ENCODE measurements at places on chromosomes 11 and 22.

GRCh38 chr11:106397787-106398501 is 320.5 kb downstream of the AASDHPPT start:
- DNase-seq = no peak

- no peak for DNase-seq
These were observed 147.1 kb downstream of the C11orf91 start for GRCh38 chr11:33553486-33553885.

- DNase-seq = no peak
These were observed 43.0 kb upstream of the WT1 start for GRCh38 chr11:32478277-32478731.

DNA sequence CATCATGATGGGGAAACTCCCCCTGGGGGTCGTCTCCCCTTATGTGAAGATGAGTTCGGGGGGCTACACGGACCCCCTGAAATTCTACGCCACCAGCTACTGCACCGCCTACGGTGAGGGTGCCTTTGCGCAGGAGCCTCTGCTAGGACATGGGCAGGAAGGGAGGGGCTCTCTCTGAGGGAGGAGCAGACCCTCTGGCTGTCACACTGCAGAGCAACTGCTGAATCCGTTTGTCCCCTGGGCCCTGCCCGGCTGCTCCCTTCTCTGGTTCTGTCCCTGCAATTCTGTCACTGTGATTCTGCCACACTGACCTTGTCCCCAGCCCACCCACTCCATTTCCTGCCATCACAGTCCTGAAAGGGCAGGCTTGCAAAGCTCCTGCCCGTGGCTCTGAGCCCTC is 26.7 kb upstream of the LRRC10B start:
- no peak for DNase-seq

DNA sequence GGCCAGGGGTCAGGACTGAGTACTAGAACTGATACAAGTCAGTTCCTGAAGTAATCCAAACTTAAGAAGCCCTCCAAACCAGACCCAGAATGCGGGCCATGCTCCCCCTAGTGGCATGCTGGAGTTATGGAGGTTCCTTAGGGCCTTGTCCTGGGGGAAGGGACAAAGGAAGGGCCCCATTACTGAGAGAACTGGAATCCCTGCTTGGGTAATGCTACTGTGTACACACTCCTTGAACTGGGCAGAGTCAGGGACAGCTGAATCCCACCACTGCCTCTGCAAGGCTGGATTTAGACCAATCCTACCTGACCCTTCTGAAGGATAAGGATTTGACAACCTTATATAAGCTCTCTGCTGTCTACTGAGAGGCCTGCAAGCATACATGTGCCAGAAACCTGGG is 97.3 kb upstream of the AKIP1 start:
- DNase-seq = peak; percentile 2

- DNase-seq = no peak
These were observed 110.6 kb downstream of the KIF18A start for GRCh38 chr11:27997344-27997743.

DNA sequence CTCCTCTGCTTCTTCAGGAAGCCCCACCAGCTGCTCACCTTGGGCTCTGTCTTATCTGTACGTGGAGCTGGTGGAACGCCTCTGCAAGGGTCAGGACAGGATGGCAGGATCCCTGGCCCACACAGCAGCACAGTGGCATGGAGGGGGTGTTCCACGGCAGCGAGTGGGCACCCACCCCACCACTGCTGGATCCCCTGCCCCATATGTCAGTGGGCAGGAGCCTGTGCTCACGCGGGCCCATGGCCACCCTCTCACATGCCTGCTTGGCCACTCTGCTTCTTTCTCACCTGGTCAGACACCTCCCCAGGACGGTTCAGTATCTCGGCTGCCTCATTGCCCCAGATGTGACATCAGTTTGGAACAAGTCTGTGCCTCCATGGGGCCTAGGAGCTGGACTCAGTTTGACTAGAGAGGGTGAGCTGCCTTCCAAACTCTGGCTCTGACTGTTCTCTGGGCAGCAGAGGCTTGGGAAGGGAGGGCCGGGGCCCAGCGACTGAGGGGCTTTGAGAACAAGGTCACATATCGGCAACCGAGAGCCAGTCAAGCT is 98.1 kb upstream of the LMO1 start:
- DNase-seq = no peak

- no peak for DNase-seq
These were observed 99.2 kb downstream of the C11orf65 start for GRCh38 chr11:108368134-108368533.

GRCh38 chr11:61695917-61696316 is 15.7 kb downstream of the DAGLA start:
- DNase-seq = no peak

DNA sequence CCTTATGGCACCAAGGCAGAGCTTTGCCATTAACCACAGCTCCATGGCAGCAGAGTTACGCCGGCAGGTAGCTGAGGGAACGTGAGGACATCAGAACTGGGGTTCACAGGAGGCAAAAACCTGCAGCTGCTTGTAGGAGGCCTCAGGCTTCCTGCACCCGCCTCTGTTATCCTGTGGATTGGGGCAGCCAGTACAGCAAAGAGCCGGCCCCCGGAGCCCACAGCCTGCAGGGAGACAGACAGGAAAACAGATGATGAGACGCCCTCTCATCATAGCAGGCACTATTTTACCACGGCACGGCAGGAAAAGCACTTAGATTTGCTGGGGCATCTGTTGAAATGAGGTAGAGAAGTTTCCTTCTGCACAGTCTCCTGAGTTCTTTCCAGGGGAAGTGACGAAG is 870.3 kb downstream of the TBC1D22A start:
- DNase-seq = no peak

DNA sequence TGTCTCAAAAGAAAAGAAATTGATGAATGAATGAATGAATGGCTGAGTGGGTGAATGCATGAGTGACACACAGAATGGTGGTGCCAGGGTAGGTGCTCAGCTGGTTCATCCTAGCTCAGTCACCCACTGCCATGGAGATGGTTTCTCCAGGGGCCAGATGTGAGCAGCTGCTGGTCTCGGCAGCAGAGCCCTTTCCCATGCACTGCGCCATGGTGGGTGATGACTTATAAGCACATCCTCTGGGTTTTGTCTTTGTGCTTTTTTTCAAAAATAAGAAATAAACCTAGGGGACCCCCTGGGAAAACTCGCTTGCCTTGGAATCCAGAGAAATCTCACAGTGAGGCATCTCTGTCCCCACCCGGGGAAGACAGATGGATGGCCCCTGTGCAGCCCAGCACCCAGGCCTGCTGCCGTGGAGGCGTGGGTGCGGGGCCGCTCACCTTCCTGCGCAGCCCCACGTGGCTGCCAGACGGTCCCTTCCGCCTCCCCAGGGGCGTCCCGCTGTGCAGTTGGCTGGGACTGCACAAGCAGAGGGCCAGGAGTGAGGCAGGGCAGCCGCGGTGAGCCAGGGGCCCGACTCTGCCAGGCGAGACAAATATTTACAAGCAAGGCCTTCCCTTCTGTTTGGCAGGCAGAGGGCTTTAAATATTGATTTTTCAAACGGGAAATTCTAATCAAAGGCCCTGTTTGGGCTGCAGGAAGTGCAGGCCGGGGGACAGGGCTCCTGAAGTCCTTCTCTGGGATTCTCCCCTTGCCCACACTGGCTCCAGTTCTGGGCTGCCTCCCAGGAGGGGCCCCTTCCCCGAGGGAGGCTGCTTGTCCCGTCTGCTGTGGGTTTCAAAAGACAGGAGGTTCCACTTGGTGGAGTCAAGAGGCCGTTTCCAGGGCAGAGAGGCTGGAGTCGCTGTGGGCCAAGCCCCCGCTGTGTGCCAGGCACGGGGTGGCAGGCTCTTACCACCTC is 24.3 kb downstream of the MPPED1 start:
- DNase-seq = no peak

DNA sequence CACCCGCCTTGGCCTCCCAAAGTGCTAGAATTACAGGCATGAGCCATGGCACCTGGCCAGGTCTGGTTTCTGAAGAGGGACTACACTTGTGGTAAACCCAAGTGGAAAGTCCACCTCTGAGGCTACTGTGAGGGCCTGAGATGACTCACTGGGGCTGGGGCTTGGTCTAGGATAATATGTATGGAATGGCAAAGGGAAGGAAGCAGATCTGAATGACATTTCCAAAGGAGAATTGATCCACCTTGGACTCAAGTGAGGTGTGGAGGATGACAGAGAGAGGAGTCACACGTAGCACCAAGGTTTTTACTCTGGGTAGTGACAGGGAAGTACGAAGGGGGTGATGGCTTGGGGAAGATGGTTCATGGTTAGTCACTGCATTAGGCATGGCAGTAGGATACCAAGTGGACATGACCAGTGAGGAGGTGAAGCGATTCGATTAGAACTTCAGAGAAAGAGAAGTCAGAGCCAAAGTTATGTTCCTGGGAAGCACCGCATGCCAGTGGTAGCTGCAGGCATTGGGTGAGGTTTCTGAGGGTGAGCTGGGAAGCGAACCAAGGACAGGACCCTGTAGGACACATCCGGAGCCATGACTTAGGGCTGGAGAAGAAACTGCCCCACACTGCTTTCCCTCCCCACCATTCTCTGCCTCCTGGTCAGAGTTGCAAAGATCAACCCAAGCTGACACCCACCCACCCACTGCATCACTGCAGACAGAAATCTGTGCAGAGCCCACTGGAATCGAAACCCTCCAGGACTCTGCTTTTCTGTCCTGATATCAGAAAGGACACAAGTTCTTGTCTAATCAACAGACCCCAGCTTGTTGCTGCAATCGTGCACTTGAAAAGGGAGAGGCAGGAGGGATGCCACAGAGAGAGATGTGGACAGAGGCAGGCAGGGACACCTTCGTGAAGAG is 13.0 kb upstream of the BCL9L start:
- DNase-seq = no peak

DNA sequence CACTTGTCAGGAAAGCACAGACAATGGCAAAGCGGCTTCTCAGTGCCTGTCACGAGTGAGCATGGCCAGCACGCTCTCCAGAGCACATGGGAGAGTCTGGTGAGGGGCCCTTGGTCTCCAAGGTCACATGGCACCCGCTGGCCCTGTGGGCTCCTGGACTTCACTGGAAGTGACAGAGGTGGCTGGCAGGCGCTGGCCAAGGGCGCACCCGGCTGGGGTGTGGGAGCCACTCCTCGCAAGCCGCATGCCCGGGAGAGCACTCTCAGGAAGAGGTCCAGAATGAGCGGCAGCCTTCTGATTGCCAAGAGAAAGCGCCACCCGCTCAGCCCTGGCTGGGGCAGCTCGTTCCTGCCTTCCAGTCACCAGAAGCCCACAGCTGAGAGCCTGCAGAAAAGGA is 17.1 kb upstream of the MOB2 start:
- no peak for DNase-seq

- no peak for DNase-seq
These were observed 17.1 kb upstream of the NXPE4 start for GRCh38 chr11:114612686-114613085.

- DNase-seq = no peak
These were observed 14.7 kb downstream of the EPS8L2 start for GRCh38 chr11:720642-721246.

DNA sequence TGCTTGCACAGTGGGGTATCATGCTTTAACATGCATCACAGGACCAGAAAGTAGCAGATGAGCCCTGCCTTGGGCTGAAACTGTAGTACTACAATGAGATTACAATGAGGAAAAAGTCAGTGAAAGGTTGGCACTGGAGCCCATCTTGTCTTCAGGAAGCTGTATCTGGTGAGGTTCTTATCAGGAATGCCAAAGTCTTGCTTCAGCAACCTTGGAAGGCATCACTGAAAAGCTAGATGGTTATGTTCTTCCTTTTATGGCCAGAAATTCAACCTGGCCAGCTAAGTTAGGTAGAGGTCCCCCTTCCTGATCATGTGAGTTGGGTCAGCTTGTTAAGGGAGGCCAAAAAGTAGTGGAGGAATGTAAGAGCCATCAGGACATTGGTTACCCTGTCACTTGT is 254.0 kb upstream of the FAT3 start:
- no peak for DNase-seq

DNA sequence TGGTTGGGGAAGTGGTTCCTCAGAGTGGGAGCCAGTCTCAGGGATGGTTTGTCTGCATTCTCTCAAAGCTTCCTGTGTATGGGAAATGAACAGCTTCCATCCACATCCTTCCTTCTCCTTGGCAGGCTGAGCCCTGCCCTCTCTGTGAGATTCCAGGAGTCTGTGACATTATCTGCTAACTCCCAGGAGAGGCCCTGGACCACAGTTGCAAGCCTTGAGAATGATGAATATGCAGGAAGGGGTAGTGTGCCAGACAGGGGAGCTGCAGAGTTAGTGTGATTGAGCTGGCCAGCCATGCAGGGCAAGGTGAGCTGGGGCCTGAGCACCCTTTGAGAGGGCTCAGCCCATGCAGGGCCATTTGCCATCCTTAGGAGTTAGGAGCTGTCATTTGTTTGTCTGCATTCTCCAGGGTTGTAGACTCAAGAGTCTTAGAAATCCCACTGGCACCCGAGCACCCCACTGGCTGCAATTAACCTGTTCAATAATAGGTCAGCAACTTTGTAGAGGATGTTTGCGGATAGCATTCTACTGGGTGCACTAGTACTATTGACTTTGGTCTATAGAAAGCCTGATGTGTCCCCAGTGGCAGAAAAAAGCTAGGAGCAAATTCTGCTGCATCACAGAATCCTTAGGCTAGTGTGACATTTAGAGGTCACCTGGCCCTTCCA is 299.0 kb upstream of the CADM1 start:
- DNase-seq = no peak

DNA sequence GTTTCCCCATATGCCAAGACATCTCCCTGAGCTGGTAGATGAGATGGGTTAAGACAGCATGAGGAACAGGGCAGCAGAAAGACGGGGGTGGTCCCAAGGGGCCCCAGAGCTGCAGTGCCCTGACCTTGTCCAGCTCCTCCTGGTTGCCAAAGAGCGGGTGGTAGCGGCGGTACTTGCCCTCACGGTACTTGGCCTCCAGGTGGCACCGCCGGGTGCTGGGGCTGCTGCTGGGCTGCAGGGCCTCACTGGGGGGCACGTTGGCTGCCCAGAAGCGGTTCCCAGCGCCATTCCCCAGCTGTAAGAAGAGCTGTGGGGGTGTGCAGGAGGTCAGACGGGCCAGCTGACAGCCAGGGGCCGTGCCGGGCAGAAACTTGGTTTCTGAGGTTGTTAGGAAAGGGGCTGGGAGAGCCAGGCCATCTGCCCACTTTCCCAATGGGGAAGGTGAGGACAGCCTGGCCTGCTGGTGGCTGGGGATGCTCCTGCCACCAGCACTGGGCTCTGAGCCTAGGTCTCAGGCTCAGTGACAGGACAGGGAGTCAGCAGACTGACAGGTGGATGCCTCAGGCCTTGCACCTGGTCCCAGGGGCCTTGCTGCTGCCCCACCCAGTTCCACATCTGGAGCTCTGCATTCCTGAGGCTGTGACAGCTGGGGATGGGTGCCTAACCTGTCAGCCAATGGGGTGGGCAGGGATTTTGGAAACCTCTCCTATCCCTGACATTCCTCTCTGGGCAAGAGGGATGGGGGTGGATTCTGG is 30.0 kb upstream of the PDE2A start:
- DNase-seq = no peak

GRCh38 chr11:110759972-110760381 is 47.7 kb upstream of the ARHGAP20 start:
- no peak for DNase-seq

GRCh38 chr11:112364962-112365481 is 104.4 kb upstream of the PLET1 start:
- no peak for DNase-seq

Data from NCI-H1417 treated with DMSO at 0.1 percent for 48 hours (cell line).